ENCODE measurements at places on chromosomes 13 and 19.

GRCh38 chr13:68987585-68987984 lies 1120.0 kb upstream of the ATXN8OS start:
- no peak for DNase-seq

- no peak for DNase-seq
Measured at GRCh38 chr13:20729633-20730585, 26.4 kb downstream of the IL17D start.

GRCh38 chr13:112133499-112134390 lies 66.8 kb downstream of the SOX1 start:
- DNase-seq = no peak

DNA sequence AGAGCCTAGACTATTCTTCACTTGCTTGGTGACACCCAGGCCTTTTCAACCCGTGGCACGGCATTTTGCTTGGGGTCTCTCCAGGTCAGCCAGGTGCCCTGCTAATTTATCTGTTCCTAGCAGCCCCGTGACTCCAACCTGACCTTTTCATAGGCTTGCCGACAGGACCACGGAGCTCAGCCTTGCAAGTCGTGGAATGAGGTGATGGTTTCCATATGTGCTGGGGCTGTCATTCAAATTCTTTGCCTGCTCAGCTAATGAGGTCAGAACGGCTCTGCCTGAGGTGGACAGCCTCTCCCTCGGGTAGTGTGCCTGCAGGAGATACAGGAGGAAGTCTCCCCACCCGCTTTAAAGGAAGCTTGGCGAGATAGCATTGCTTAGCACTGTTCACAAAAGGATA lies 61.0 kb downstream of the SHISA2 start:
- peak; percentile 38 for DNase-seq

DNA sequence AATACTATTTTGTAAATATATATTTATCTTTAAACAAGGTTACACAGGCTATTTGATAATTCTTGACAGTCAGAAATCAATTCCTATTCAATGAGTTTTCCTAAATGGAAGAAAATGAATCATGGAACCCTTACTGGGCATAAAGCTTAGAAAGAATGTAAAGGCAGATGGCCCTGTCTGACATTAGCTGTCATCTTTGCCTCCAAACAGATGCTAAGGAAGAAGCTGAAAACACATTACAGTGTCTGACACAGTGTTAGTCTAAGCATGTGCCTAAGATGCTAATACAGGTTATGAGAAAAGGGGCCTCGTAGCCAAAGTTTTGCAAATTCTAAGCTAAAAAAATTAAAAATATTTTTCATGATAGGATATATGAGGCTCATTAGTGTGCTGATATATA lies 112.8 kb downstream of the ITGBL1 start:
- DNase-seq = no peak

GRCh38 chr19:18292462-18292809 lies 11.0 kb upstream of the JUND start:
- DNase-seq = peak; percentile 37

- DNase-seq = no peak
Measured at GRCh38 chr19:3024509-3024869, 4.6 kb downstream of the TLE2 start.

DNA sequence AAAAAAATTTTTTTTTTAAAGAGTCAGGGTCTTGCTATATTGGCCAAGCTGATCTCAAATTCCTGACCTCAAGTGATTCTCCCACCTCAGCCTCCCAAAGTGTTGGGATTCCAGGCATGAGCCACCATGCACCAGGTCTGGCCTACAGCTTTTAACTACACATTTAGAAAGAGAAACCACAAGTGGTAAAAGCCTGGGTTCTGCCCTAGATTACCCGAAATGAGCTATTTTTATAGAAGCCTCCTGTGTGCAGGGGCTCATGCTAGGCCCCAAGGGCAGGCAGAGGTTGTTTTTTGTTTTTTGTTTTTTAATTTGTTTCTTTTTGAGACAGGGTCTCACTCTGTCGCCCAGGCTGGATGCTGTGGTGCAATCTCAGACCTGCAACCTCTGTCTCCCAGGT lies 14.0 kb upstream of the MYADM start:
- no peak for DNase-seq

DNA sequence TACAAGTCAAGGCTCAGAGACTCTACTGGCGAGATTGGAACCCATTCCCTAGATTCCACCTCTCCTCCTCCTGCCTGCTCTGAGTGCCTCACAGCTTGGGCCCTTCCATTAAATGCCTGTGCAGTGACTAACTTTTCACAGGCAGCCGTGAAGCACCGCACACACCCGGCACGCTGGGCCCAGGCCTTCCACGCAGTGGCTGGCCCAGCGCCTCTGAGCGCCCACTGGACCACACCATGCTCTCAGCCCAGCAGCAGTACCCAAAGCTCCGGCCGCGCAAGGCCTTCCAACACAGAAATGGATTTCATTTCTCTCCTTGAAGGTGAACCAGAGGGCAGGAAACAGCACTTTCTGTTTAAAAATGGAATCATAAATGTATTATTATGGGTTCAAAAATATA lies 26.0 kb downstream of the RAB20 start:
- DNase-seq = no peak

DNA sequence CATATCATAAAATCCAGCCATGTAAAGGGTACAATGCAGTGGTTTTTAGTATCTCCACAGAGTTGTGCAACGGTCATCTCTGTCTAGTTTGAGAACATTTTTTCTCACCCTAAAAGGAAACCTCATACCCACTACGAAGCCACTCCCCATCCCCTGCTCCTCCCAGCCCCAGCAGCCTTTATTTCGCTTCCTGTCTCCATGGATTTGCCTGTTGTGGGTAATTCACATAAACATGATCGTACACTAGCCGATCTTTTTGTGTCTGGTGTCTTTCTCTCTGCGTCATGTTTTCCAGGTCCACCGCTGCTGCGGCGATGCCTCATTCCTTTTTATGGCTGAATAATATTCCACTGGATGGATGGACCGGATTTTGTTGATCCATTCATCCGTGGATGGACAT lies 28.6 kb downstream of the BICRA start:
- no peak for DNase-seq

DNA sequence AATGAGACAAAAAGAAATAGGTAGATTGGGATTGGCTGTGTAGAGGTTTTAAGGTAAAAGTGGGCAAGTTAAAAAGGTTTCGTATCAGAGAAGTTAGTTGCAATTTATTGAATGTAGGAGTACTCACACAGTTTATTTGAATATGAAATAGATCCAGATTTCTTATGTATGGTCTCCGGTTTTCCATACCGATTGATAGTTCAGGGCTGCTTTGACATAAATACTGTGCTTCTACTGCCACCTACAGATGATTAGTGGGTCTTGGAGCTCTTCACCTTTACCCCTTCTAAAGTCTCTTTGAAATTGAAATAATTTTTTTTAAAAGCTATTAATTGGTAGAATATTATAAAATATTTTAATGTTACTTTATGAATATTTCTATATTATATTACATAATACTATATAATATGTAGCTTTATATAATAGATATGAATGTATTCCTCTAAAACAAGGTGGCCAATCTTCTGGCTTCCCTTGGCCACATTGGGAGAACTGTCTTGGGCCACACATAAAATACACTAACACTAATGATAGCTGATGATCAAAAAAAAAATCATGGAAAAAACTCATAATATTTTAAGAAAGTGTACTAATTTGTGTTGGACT lies 7.7 kb upstream of the GPR18 start:
- DNase-seq = peak; percentile 33

- DNase-seq = no peak
Measured at GRCh38 chr19:3642987-3643673, 16.5 kb upstream of the CACTIN start.
